AG08396 (cell line): ENCODE measurements at places on chromosomes 4 and X.

GRCh38 chrX:9676738-9677097 lies 88.9 kb downstream of the GPR143 start:
- DNase-seq: no peak

GRCh38 chr4:123597586-123597985 lies 201.0 kb downstream of the SPRY1 start:
- DNase-seq: peak; percentile 20

DNA sequence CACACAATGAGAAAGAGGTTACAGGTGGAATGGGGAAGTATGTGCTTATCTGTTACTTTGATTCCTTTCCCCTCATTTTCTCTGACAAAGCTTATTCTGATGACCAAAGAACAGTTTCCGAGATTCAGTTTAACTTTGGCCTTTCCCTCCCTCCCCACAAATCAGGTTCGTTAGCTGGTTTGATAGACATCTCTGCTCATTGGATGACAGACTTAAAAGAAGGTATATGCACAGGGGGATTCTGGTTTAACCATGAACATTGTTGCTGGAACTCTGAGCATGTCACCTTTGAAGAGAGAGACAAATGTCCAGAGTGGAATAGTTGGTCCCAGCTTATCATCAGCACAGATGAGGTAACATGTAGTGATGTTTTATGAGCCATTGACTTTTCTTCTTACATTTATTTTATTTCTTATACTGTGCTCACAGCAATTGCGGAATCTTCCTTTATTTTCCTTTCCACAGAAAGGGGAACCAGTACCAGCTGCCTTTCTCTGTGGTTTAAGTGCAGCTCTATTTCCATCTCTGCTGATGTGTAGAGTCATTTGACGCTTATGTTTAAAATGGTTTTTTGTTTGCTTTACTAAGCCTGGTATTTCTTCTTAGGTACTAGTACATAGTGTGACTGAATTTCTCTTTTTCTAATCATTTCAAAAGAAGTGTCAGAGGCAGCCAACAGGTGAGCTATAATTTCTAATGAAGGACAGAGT lies 125.0 kb downstream of the AKAP4 start:
- DNase-seq: no peak

GRCh38 chr4:47209833-47210232 lies 178.5 kb downstream of the GABRB1 start:
- DNase-seq: peak; percentile 30

DNA sequence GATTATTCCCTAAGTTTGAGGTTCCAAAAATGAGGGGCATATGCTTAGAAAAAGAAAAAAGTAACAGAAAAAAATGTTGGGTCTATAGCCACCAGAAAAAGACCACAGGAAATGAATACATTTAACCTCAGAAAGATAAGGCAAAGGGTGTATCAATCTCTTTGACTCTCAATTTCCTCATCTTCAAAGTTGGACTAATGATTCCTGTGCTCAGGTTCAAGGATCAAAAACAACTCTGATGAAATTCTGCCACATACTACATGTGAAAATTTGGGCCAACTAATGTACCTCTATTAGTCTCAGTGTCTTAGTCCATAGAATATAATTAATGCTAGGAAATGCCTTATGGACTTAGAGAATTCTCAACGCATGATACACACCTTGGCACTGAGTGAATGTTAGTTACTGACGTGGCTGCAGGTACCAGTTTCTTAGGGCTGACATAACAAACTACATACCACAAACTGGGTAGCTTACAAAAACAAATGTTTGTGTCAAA lies 257.7 kb downstream of the ANKRD50 start:
- DNase-seq: no peak

DNA sequence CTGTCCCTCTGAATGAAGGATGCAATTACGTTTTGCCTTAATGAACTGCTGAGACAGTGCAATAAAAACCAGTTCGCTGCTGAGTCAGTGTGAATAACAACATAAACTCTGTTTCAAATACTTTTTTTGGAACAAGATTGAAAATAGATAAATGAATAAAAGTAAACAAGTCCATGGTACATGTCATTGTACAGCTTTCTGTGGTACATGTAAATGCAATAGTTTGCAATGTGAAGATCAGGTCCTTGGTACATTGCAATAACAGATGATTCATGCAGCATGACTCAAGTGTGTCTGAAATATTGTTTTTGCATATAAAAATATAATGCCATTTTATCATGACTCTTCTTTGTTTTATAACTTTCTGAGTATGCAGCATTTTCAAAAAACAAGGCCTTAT lies 193.4 kb upstream of the PACRGL start:
- DNase-seq: peak; percentile 25

- DNase-seq: no peak
Observed at GRCh38 chr4:72360075-72360474, 208.9 kb downstream of the ADAMTS3 start.
